AG10803 (cell line): ENCODE measurements at places on chromosomes 5 and 9.

DNA sequence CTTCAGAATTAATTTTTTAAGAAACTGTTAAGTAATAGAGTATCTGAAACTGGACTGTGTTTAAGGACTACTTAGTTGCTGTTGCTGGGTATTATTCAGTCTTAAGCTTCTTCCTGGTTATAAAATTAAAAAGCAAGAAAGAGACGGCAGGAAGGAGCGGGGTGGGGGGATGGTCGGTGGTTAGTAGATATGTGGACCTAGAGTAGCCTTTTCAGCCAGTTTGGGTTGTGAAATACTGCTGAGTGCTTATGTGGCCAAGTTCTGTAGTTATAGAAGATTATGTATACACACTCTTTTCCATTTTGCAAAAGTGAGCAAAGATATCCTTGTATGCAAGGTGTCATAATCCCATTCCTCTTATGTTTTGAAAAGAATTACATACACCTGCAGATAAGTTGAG, 28.5 kb downstream of the TRIO start:
- peak; percentile 73 for DNase-seq

DNA sequence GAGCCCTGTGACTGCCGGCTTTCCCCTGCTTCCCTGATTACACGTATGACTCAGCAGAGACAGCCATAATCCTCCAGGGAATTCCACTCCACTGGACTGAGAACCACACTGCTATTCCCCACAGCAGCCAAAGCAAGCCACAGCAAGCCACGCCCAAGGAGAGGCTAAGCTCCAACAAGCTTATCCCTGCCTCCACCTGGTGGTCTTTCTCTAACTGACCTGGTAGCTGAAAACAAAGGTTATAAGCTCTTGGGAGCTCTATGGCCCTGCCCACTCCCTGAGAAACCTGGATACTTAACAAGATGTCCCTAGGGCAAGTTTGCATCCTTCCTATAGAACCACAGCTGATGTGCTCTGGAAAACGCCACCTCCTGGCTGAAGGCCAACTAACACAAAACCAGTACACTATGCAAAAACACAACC, 613.7 kb upstream of the CDH18 start:
- no peak for DNase-seq

GRCh38 chr5:159515909-159516415, 185.7 kb upstream of the IL12B start:
- peak; percentile 32 for DNase-seq

GRCh38 chr9:98583417-98583816, 125.3 kb downstream of the GABBR2 start:
- no peak for DNase-seq

DNA sequence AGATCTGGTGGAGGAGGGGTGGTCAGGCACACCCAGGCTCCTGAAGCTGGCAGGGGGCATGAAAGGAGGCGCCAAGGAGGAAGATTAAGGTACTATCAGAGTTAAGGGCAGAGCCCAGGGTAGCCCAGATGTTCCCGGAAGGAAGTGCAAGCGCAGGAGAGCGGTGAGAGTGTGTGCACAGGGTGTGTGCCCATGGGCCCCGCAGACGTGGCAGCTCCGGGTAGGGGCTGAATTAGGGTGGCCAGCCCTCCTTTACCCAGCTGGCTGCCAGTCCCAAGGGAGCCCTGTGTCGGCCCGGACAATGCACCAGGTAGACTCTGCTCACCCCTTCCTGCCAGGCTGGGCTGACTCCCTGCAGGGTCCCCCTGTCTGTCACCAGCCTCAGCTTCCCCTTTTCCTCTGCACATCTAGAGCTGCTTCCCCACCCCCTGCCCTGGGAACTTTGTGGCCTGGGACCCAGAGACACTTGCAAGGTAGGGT, at the start of gene SMIM33:
Gene SMIM33, plus strand, starts transcription at position 184 of the 480 bp plus-strand sequence. Its CDS starts 118 bp downstream, at position 302.
- no peak for DNase-seq

DNA sequence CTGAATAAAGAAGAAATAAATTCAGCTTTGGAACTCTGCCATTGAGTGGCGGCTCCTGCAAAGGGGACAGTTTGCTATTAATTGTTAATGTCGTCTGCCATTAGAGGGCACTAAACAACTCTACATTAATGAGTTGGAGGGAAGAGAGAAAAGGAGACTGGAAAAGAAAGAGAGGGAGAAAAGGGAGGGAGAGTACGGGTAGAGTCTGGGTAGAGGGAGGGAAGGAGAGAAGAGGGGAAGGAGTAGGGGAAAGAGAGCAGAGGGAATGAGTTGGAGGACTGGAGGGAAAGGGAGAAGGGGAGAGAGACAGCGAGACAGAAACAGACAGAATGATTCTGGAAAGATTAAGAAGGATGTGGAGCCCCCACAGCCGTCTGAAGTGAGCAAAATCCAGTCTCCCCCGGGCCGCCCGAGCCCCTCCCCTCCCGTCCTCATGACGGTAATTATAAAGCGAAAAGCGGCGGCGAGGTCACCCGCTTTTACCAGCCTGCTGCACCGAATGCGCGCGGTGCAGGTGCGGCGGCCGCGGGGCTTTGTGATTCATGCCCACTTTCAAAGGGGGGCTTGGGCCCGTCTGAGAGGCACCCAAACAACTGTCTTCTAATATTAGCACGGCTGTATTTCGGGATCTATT, 1.9 kb upstream of the FST start:
- peak; percentile 71 for DNase-seq

DNA sequence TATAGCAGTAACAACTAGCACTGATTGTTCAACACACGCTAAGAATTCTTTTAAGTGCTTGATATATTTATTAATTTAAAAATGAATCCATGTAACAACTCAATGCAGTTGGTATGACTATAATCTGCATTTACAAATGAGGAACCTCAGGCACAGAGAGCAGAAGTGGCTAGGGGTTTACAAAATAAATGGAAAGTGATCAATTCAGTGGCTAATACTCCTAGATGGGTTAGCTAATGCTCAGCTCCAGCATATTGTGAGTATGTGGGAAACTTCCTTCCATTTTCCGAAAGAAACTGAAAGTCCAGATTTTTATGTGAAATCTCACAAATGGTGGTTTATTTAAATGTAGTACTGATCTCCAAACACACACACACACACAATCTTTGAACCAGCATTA, 128.0 kb downstream of the RFX3 start:
- no peak for DNase-seq

GRCh38 chr9:3887786-3888496, 362.1 kb upstream of the RFX3 start:
- DNase-seq, result no peak

DNA sequence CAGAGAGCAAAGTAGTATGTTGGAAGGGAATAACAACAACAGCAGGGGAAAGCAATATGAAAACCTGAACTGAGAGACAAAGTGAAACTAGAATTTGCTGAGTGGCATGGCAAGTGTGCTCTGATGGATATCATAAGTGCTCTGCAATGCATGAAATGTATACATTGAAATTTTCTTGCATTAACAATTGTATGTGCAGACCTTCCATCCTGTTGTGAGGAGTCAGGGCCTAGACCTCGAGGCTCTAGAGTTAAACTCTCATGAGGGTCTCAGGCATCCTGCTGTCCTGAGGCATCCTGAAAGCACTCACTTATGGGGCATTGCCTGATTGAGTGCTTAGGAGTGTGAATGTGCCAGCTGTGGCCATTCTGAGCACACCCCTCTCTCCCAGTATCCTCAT, 1.1 kb downstream of the ECM2 start:
- no peak for DNase-seq

DNA sequence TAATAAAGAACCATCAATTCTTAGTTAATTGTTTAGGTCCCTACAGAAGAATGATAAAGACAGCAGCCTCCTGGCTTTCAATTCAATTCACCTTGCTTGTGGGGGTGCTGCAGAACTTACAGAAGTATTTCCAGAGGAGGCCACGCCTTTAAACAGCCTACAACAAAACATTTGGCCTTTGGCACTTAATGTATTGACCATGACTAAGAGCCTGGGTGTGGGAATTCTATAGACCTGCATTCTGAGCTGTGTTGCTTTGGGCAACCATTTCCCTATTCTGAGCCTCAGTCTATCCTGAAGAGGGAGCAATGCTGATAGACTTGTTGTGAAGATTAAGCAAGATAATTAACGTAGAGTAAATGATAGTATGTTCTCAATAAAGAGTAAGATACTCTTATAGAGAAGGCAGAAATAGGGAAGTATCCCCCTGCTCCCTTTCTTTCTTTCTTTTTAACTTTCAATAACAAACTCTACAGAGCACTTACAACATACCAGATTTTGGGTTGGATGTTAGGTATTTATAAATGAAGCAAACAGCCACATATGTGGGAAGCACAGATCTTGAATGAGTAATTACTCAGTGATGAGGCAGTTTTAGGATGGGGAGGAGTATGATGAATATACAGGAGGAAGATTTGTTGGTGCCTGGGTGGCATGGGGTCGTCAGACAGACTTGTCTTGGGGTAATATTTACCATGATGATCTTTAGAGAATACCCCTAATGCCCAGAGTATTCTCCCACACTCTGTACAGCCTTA, 28.4 kb downstream of the PAPPA start:
- DNase-seq, result peak; percentile 69

- no peak for DNase-seq
These were observed 276.0 kb upstream of the RGMB start for GRCh38 chr5:98497418-98497817.

- DNase-seq, result peak; percentile 64
These were observed 139.5 kb upstream of the DMRTA1 start for GRCh38 chr9:22307013-22307711.

DNA sequence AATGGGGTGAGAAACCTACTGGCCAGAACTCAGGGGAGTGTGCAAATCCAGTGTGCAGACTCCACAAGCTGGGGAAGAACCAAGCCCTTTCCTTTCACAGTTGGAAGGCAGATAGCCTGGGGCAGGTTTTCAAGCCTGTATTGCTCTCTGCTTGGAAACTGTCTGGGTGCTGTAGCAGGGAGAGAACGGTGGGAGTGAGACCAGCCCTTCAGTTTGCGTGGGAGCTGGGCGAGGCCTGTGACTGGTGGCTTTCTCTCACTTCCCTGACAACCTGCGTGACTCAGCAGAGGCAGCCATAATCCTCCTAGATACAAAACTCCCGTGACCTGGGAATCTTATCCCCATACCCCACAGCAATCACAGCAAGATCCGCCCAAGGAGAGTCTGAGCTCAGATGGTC, 44.9 kb upstream of the SNCAIP start:
- no peak for DNase-seq

DNA sequence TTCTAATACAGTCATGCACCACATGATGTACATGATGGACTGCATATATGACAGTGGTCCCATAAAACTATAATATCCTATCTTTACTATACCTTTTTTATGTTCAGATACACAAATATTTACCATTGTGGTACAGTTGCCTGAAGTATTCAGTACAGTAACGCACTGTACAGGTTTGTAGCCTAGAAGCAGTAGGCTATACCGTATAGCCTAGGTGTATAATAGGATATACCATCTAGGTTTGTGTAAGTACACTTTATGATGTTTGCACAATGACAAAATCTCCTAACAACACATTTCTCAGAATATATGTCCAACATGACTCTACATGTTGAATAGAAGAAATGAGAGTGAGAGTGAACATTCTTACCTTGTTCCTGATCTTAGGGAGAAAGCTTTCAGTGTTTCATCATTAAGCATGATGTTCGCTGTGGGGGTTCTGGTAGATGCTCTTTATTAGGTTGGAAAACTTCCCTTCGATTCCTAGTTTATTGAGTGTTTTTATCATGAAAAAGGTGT, 31.8 kb downstream of the AMBP start:
- DNase-seq, result no peak

GRCh38 chr9:129624168-129624759, 1.7 kb upstream of the NTMT1 start:
- peak; percentile 43 for DNase-seq

GRCh38 chr5:111379391-111379816, 132.9 kb downstream of the STARD4 start:
- no peak for DNase-seq

- peak; percentile 16 for DNase-seq
These were observed 117.4 kb downstream of the MAT2B start for GRCh38 chr5:163622799-163623198.

- peak; percentile 12 for DNase-seq
These were observed 8.0 kb downstream of the WHRN start for GRCh38 chr9:114497236-114497635.

DNA sequence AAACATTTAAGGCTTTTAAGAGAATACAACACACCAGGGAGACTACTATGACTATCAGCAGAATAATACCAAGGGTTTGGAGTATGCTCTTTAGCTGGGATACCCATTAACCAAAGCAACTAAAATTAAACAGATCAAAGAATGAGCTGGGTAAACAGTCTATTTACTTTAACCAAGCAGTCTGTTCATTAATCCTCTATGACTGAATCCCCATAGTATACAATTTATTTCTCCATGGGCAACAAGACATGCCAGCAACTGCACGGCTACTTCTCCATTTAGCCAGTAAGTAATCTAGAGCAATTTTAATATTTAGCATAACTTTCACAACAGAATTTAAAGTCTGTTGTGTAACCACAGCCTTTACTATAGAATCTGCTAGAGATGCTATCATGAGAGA, 77.6 kb downstream of the CDO1 start:
- DNase-seq, result no peak

- DNase-seq, result peak; percentile 65
These were observed 187.9 kb upstream of the ELL2 start for GRCh38 chr5:96149546-96149945.

- no peak for DNase-seq
These were observed 333.4 kb downstream of the ICE1 start for GRCh38 chr5:5755888-5756287.

GRCh38 chr5:108101130-108101529, 280.8 kb downstream of the FBXL17 start:
- DNase-seq, result peak; percentile 8

DNA sequence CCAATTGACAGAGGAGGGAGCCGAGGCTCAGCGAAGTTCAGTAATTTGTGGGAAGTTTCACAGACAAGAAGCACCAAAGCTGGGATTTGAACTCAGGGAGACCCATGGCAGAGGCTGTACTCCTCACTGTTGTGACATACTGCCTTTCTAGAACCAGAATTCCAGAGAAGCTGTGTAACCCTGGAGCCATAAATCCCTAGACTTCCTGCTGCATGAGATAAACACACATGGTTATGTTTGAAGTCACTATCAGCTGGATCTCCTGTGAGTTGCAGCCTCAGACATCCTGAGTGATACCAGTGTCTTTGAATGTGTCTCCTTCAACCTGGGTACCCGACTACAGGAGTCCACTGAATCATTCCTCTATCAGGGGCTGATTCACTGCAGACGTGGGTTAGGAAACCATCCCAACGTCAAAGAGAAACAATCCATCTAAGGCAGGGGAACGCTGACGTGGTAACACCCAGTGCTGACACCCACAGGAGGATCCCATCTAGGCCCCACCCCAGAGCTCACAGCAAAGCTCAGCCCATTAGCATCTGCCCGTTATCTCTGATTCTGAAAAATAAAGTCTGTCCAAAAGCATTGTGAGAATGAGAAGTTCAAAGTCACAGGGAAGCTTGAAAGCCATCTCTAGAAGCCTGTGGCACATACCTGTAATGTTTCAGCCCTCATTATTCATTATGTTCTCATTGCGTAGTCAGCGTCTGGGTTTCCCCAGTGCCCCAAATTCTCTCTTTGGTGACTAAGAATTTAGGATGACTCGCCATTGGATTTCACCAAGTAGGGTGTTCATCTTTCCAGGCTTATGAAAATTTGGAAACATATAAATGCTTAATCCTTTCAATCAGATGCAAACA, 36.3 kb upstream of the BASP1 start:
- peak; percentile 89 for DNase-seq
